Head of caudate nucleus (tissue), 42 donors: ENCODE measurements at places on chromosomes 16 and 17.

GRCh38 chr17:63066158-63066813 lies 100.3 kb downstream of the TANC2 start:
- no peak for DNase-seq

DNA sequence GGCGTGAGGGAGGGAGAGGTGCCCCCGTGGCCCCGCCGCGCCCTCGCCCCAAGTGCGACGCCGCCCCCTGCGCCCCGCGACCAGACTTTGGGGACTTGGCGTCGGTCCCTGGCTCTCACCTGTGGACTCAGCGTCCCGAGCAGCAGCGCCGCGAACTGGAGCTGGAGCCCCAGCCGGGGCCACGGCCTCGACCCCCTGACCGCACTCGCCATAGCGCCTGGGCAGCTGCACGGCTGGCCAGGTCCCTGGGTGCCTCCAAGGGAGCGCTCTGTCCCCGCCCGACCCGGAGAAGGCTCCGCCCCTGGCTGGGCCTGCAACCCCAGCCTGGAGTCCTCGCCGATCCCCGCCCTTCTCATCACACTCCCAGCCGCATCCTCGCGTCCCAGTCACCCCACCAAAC lies at the start of gene ERN2:
Gene ERN2, minus strand, starts transcription at position 247 of the 400 bp plus-strand sequence. Its CDS starts 35 bp downstream, at position 212.
- no peak for DNase-seq

GRCh38 chr17:8152112-8152775 lies at the start of gene PER1:
Gene PER1 (minus strand): TSS chr17:8152404. CDS start chr17:8150706, 1,698 bp downstream.
- peak; percentile 98 for DNase-seq

GRCh38 chr17:55664287-55664686 lies 58.4 kb downstream of the TMEM100 start:
- DNase-seq, result no peak

DNA sequence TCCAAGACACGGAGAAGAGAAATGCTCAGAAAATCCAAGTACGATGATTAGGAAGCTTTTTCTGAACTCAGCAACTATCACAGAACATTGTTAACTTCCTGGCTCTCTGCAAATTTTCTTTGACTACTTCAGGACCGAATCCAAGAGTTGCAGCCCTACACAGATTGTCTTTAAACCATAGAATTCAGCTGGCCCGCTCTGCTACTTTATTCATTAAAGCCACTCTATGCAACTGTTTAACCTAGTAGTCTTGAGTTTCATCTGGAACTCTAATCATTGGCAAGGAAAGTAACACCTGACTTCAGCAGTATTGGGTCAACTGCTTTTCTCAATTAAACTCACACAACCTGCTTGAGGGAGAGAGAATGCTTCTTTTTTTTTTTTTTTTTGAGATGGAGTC lies 210.1 kb downstream of the SLC39A11 start:
- no peak for DNase-seq

GRCh38 chr17:61294777-61295176 lies 104.9 kb upstream of the TBX2 start:
- DNase-seq, result no peak

GRCh38 chr16:9599415-9600120 lies 508.1 kb downstream of the HAPSTR1 start:
- DNase-seq, result no peak
